ENCODE measurements at places on chromosomes 13 and 19.

- no peak for DNase-seq
These were observed 1.5 kb downstream of the TIMM13 start for GRCh38 chr19:2425622-2426581.

DNA sequence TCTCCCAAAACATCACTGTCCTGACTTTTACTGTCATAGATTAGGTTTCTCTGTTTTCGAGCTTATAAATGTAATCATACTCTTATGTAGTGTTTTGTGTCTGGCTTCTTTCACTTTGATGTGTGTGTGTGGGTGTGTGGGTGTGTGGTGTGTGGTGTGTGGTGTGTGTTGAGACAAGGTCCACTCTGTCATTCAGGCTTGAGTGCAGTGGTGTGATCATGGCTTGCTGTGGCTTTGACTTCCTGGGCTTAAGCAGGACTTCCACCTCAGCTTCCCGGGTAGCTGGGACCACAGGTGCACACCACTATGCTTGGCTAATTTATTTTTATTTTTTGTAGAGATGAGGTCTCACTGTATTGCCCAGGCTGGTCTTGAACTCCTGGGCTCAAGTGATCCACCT, 59.6 kb downstream of the PDS5B start:
- DNase-seq = no peak

DNA sequence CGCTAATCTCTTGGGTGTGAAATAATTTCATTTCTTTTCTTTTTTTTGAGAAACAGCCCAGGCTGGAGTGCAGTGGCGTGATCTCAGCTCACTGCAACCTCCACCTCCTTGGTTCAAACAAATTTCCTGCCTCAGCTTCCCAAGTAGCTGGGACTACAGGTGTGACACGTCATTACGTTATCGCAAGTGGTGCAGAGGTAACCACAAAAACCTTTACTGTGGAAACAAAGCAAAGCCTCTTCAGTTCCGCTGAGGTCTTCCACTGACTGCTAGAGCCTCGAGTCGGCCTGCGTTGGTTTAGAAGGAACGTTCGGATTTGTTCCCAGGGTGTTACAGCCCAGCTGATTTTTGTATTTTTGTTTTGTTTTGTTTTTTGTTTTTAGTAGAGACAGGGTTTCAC, 2.0 kb upstream of the ZNF784 start:
- no peak for DNase-seq

DNA sequence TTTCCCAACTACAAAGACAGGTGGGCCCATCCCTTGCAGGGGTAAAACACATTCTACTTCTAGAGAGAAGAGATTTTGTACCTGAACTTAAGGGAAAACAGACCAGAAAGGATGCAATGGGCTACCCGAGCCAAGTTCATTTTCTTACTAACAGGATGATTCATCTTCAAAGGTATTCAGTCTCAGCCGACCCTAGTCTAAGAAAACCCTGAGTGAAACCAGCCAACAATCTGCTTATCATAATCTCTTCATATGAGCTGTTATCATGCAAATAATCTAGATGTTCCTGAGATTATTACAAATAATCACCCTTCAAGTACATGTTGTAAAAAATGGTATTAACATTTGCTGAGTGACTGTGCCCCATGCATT, 15.6 kb downstream of the PABPC3 start:
- peak; percentile 16 for DNase-seq

DNA sequence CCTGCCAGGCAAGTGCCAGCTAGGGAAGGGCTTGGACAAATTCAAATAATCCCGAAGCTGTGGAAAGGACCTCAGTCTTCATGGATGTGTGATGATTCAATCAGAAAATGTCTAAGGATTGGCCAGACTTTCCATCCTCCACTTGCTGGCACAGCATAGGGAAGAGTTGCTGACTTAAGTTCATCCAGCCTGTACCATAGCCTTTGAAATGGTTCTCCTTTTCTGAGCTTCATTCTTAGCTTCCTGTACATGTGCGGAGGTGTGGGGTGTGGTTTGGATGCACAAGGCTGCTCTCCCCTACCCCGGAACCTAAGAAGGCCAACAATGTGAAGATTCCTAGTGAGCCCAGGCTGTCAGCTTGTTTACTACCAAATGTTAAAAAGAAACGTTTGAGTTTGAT, 959 bp upstream of the IGFL3 start:
- no peak for DNase-seq

DNA sequence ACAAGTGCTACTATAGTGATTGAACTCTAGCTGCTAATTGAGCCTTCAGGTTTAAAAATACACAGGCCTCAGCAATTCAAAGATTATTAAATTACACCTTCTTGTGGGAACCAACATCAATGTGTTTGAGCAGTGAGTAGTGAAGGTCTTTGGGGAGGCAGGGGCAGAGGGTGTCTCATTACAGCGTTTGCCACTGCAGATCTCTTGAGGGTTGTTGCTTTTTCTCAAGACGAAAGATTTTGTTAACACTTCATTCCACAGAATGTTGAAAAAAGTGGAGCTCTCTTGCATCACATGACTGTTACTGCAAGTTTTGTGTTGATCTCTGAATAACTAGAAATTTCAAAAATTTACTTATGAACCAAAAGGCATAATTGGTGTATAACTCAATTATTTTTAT, 253.6 kb downstream of the ATP8A2 start:
- DNase-seq = no peak

DNA sequence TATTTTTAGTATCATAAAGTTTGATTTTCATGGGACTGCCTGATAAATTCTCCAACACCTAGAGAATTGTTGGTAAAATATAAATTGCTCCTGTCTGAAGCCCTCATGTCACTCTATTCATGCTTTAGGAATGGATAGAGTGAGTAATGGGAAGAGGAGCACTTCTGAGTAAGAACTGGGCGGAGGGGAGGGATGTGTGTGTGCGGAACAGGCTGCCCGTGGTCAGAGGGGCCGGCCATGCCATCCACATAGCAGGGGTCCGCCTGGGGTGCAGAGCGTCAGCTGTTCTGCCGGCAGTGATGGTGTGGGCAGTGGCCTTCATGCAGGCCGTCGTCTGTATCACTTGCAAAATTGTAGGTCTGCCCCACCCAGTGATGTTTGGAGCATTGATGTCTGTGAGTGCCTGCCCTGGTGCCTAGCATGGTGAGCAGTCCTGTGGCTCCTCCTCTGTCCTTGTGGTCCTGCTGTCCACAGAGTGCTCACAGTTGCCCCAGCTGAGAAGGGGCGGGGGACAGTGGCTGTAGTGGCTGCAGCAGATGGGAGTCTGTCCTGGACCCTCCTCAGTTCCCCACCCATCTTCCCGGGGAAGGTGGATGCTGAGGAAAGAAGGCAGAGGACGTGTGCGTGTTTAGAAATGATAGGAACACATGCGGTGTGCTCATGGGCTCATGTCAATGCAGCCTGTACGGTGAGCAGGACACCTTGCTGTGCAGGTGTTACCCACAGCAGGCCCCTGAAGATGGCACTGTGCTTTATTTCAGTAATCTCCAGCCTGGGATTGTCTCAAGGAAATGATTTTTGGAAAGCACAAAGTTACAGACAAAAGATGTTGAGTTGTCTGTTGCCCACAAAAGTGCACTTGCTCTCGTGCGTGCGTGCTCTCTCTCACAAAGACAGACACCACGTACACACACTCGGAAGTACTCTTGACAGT, 49.4 kb upstream of the TEX29 start:
- DNase-seq = no peak

DNA sequence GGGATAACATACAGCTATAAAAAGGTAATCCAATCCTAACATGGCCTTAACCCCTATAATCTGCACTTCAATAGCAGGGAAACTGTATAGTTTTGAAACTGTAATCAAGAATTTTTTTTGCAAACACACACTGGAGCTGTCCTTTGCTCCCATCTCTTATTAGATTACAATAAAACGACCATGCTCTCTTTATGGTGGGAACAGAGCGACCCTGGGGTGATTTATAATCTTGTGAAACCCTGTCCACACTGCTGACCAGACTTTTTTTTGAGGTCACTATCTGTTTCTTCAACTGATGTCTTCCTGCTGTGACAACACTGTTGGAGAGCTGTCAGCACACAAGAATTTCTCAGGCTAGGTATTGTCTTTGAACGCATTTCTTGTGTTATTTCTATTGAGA, 35.3 kb downstream of the DACH1 start:
- no peak for DNase-seq

DNA sequence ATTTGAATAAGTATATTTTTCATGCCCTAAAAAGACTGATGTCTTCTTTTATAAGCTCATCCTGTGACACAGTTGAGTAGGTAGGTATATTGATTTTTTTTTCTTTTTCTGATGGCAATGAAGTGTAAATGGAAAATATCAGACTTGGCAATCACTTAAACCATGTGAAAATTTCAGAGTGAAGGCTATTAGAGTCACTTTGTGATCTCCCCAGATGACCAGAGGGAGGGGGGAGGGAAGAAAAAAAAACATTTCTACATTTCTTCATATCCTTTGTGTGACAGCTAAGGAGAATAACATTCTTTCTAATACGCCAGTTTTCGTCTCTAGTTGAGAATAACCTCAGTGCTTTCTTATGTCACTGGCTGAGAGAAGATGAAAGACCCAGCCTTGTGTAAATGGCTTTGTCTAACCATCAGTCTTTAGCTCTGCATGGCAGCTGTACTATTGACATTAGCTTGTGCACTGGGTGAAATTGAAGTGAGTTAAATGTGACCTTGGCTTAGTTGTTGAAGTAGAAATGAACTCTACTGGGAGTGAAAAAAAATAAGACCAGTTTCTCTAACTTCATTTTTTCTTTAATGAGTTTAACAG, 332.1 kb upstream of the DACH1 start:
- no peak for DNase-seq

DNA sequence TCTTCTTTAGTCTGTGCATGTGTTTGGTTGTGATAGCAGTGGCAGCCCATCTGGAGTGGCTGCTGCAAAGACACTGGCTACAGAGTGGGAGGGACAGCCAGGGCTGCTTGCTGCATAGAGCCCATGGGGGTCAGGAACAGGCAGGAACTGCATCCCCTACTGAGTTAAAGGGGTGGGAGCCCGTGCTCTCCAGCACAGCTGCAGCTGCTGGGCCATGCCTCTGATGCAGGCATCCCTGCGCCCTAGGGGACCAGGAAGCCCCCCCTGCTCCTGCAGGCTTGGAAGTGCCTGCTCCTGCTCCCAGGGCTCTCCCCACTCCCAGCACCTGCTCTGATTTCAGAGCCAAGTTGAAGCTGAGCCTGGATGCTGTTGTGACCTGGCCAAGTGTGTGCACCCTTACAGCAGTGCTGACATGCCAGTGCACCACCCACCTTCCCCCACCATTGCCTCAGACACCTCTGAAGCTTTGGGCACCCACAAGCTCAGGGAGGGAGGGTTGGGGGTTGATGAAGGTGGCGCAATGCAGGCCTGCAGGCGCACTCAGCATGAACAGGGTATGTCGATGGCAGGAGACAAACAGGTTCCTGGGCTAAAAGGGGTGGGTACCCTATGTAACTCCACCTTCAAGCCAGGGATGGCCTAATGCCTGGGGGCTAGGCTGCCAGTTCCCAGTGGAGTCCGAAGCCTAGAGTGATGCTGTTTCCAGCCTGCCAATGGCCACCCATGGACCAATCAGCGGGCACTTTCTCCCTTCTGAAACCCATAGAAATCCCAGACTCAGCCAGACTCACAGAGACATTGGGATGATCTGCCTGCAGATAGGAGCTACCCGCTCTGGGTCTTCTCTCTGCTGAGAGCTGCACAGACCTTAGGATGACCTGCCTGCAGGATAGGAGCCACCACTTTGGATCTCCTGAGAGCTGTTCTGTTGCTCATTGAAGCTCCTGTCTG, 919.9 kb upstream of the MIR17HG start:
- DNase-seq = no peak

DNA sequence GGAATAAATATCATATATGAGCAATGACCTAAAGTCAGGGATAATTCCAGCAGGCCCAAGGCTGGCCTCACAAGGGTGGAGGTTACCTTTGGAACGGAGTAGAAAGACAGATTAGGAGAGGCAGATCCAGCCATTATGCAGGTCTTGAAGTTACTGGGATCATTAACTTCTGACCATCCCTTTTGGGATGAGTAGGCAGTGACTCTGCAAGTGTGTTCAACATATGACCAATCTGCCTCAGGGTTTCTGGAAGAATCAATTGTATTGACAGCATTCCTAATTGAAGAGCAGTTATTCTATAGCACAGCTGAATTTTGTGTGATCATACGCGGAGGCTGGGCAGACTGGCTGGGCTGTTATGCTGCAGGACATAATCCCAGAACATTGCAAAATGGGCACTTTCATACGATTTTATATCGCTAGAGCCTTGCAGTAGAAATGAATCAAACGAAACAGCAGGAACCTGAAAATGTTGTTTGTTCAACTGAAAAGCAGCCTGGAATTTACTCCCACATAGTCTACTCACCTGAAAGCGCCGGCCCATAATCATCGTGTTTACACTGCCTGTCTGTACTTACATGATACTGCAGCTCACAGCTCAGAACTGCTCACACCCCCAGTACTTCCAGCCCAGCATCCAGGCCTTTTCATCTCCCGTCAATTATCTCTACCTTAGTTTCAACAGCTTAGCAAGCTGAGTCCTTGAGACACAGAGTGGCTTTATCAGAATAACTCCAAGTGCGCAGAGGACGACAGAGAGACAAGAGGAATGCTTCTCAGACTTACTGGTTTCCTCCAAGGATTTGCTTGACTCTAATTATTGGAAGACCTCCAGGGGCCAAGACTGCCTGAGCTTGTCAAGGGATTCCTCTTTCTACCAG, 556.1 kb downstream of the EFNB2 start:
- DNase-seq = no peak

- no peak for DNase-seq
These were observed 338.8 kb upstream of the DACH1 start for GRCh38 chr13:72205773-72206172.

- no peak for DNase-seq
These were observed 1.5 kb downstream of the ZNF235 start for GRCh38 chr19:44303320-44303719.

- no peak for DNase-seq
These were observed 1.3 kb downstream of the HNRNPL start for GRCh38 chr19:38848299-38849146.

GRCh38 chr13:97600458-97601075, 166.6 kb downstream of the RAP2A start:
- DNase-seq = peak; percentile 23

- DNase-seq = no peak
These were observed 24.8 kb upstream of the SLC46A3 start for GRCh38 chr13:28743499-28744083.
